Tracheal epithelial cell (primary cell): ENCODE measurements at places on chromosomes 2 and 18. TPM values are rescaled to one million over a fixed set of nuclear protein-coding genes. Genes with fewer than 3 reads are reported as not detected.

The TMEM198 gene
- under 0.01 and 0.48 TPM in 2 replicates for total RNA-seq

The MPP4 gene
- total RNA-seq = not detected in 2 replicates

The KLHL30 gene
- total RNA-seq = 0.72 and 0.85 TPM in 2 replicates

The PLB1 gene
- 0.64 and 0.72 TPM in 2 replicates for total RNA-seq

The STK11IP gene
- 15.1 and 20.2 TPM in 2 replicates for total RNA-seq

The FARP2 gene
- total RNA-seq = 29.6 and 35.9 TPM in 2 replicates
